ENCODE measurements at places on chromosomes 16 and 17.

GRCh38 chr17:8909586-8910270 is 42.3 kb upstream of the PIK3R6 start:
- no peak for DNase-seq

GRCh38 chr17:39555368-39555767 is 52.4 kb downstream of the NEUROD2 start:
- DNase-seq: no peak

DNA sequence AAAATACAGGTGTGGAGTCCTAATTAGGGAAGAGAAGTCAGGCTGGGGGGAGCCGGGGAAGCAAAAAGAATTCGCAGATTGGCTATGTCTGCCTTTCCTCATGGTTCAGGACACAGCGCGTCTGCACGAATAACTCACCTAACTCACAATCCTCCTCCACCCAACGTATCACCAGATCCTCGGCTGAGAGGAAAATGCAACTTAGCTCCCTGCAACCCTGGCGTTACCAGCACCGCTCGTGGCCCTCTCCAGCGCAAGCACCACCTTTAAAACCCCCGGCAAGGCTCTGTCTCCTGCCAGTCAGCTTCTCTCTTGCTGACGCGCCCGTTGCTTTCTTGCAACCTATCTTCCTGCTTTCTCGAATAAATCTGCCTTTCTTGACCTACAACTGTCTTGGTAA is 49.8 kb upstream of the METRNL start:
- no peak for DNase-seq

GRCh38 chr17:56131431-56131830 is 21.8 kb upstream of the ANKFN1 start:
- DNase-seq: no peak

DNA sequence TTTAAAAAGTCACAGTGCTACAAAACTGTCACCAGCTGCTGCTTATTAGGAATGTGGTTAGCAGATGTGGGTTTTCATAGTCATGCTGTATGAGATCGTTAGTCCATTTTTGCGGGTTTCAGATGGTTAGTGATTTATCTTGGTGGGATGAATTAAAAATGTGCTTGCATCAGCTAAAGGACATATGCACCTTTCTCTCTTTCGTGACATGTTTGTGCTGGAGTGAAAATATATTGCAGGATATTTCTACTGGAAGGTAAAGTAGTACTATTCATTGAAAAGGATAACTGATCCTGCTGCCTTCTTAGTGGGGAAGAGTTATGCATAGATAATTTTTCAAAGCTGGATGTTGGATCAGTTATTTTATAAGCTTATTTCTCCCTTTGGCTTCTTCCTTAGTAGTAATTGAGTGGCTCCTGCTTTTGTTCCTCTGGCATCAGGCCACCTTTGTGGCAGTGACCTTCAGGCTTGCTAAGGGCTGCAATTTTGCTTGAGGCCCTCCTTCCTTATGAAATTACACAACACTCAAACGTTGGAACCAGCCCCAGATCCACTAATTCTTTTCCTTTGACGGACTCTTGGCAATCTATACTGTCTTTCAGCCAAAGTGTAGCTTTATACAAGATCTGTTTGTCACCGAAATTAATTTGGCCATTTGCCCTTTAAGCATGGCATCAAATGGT is 7.5 kb upstream of the SNTB2 start:
- peak; percentile 83 for DNase-seq

DNA sequence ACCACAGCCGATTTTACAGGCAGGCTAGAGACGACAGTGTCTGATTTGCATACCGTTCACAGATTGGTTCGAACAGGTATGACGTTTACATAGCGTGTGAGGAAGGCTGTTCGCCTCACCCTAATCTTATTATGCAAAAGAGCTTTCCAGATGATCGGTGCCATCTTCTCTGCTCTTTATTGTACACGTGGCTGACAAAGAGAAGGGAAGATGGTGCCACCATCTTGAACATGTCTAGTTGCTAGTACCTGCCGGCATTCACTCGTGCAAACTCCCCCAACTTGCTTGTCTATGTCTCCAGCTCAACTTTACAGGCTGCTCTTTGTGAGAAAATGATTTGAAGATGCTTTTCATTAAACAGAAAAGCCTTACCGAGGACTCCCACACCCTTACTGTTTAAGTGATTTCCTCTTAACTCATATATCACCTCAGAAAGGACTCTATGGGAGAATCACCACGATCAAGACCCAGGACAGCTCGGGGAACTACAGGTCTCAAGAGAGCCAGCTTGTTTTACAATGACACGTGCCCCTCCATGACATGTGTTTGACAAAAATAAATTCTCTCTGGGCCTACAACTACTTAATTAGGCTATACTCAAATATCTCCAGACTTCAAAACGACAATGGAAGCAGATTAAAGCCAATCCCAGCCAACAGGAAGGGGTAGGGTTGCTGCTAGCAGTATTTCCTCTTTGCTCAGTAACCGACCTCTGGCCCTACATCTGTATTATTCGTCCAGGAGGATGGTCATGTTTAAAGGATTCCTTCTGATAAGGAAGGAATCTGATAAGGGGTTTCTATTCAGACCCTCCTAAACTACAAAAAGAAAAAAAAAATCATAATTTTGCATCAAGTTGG is 480.6 kb downstream of the TMEM114 start:
- no peak for DNase-seq

DNA sequence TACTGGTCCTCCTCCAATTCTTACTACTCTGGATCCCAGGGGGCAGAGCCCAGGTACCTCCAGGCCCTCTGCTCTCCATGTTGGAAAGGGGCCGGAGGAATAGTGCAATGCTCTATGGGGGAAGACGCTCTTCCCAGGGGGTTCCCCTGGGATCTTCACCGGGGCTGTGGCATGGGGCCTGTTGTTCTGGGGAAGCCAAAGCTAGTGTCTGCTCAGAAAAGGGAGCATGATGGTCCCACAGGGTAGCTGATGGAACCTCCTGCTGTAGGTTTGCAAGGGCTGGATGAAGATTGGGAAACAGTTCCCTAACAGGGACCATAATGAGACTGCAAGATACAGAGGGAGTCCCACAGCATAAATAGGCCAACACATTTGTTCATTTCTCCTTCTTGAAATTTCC is 114.7 kb downstream of the IRX5 start:
- DNase-seq: no peak

DNA sequence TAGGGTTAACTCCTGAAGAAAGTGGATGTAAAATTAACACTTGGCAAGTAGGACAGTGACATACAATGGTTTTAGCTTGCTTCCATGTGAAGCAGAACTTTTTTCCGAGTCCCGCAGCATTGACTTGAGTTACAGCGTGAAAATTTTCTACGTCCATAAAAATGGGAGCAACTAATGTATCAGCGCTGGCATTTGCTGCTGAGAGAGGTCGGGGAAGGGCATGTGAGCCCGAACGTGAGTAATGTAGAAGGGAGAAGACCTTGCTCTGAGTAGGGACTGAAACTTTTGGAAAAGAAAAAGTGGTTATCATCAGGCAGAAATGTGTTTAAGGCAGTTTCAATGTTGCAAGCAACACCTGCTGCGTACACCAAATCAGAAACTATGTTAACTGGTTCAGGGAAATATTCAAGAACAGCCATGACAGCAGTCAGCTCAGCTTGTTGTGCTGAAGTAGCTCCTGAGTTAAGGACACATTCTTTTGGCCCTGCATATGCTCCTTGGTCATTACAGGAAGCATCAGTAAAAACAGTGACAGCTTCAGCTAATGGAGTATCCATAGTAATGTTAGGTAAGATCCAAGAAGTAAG is 70.9 kb upstream of the ARL4D start:
- DNase-seq: no peak

DNA sequence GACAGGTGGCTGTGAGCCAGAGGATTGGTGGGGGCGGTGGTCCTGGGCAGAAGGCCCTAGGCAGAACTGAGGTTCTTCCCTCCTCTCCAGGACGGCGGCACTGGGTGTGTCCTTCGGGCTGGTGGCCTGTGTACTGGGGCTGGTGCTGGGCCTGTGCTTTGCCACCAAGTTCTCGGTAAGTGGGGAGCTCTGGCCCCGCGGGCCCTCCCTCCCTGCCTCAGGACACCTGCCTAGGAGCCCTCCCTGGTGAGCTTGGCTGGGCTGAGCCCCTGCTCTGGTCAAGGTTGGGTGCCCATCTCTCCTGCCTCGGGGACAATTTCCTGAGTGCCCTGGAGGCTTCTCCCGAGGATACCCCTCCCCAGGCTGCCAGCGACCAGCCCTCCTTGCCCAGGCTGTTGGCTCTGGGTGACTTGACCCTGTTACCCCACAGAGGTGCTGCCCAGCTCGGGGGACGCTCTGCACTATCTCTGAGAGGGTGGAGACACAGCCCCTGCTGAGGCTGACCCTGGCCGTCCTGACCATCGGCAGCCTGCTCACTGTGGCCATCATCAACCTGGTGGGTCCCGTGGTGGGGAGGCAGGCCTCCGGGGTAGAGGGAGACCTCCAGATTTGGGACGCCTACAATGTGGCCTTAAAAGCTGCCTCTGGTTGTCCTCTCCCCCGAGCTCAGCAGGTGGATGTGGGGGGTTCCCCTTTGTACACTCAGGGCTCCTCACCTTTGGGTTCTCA is 42.0 kb downstream of the ADCY7 start:
- no peak for DNase-seq

GRCh38 chr17:63838631-63839171 is 3.8 kb downstream of the SMARCD2 start:
- DNase-seq: peak; percentile 96

GRCh38 chr16:77866752-77867151 is 78.4 kb downstream of the VAT1L start:
- DNase-seq: no peak

- DNase-seq: no peak
These were observed 539.6 kb upstream of the HSBP1 start for GRCh38 chr16:83268169-83268568.

GRCh38 chr17:63538693-63539595 is 11.3 kb upstream of the DCAF7 start:
- no peak for DNase-seq

GRCh38 chr17:76265624-76266243 is 586 bp downstream of the UBALD2 start:
- peak; percentile 75 for DNase-seq

DNA sequence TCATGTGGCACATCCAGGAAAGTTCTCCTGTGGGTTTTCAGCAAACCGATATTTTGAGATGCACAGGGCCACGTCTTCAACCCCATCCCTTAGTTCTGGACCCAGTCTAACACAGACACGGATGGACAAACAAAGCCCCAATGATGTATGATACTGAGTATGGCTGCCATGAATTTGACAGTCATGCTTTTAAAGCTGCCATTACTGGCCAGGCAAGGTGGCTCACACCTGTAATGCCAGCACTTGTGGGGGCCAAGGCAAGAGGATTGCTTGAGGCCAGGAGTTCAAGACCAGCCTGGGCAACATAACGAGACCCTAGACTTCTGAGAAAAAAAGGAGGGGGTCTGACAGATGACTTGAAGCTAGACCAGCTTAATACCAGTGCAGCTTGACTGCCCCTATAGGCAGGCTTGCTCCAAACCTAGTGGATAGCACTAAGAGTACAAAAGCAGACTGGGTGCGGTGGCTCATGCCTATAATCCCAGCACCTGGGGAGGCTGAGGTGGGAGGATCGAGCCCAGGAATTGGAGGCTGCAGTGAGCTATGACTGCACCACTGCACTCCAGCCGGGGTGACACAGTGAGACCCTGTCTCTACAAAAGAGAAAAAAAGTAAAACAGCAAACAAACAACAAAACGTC is 10.8 kb upstream of the ZNF629 start:
- no peak for DNase-seq

GRCh38 chr17:39662551-39663339 is 2.4 kb upstream of the TCAP start:
- no peak for DNase-seq

- peak; percentile 51 for DNase-seq
These were observed 4.8 kb upstream of the GOSR1 start for GRCh38 chr17:30472238-30472890.

DNA sequence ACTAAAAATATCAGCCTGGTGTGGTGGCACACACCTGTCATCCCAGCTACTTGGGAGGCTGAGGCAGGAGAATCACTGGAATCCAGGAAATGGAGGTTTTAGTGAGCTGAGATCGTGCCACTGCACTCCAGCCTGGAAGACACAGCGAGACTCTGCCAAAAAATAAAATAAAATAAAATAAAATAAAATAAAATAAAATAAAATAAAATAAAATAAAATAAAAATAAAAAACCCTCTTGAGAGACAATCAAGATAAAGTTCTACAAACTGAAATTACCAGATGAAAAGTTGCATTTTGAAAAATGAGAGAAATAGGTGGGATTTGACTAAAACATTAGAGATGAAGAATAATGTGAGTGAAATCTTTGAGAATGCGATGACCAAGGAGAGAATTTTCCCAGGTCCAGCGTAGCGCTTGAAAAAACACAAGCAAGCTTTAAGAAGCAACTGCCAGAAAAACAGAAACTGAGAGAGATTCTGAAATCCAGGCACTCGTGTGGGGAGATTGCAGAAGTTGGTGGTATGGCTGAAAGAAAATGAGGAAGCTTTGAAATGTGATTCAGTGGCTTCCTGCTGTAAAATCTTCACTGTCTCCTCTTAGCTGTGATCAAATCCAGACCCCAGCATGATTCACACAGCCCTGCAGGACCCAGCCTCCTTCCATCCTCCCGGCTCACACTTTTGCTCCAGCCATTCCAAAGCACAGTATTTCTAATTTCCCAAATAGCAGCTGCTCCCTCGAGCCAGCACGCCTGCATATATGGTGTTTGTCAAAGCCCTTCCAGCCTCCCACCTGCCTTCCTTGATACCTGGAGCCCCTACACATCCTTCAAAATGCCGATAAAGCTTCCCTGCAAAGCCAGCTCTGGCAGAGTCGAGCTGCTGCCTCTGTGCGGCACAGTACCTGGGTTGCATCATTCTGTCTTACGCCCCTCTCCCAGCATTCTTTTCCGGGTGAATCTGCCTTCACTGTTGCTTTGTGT is 8.2 kb upstream of the CD300E start:
- no peak for DNase-seq

GRCh38 chr17:9115214-9116191 is 94.2 kb downstream of the NTN1 start:
- DNase-seq: peak; percentile 54

DNA sequence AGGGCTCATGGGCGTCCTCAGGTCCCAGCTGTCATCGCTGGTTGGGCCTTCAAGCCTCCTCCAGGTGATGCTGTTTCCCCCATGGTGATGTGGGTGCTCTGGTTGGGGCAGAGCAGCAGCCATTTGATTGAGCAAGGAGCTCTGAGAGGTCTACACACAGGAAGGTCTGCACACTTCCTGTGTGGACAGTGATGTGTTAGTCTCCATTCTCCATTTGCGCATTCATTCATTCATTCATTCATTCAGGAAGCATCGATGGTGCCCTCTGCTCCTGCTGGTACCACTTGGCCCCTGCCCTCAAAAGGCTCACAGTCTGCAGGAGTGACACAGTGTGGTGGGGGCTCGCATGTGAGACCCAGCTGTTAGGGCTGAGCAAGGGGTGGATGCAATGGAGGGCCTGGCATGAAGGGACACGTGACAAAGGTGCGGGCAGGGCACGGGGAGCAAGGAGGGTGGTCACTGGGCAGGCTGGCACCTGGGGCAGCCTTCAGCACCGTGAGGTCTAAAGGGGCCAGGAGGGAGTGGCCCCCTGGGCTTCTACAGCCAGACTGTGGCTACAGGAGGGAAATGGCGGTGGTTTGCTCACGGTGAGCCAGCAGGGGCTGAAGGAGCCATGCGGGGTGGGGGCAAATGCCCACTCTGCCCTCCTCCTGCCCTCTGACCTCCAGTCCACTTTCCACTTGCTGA is 1.5 kb downstream of the ADGRG3 start:
- DNase-seq: no peak

GRCh38 chr17:72764632-72765041 is 327.9 kb downstream of the SLC39A11 start:
- peak; percentile 41 for DNase-seq

- no peak for DNase-seq
These were observed 19.7 kb upstream of the SRCIN1 start for GRCh38 chr17:38625482-38625881.

Data from cardiac fibroblast (primary cell).